ENCODE measurements at places on chromosomes 1 and 21. TPM values are rescaled to one million over a fixed set of nuclear protein-coding genes. Genes with fewer than 3 reads are reported as not detected.

DNA sequence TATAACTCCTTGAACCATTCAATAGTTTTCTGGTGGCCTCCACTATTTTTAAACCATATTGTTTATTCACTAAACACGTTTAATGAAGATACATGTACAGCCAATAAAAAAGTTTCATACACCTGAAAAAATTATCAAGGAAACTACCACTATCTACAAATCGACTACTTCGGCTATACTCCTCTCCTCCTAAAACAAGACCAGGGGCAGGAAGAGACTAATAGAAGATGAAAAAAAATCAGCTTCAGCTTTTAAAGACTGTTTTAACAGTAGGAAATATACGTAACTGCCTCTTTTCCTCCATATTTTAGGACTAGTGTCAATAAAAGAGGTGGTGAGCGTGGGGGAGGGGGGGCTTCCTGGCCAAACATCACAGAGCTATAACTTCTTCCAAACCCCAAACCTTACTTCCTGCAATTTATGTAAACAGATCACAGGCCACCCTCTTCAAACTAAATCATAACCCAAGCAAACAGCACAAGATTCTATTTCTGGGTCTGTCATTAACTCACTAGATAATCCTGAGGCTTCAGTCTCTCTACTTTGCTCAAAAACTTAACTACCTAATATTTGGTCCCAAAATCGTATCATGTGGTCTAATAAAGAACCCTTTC is 15.1 kb downstream of the FOXJ3 start:
- no peak for DNase-seq

GRCh38 chr1:198903621-198904020 is 264.8 kb downstream of the PTPRC start:
- DNase-seq = no peak

DNA sequence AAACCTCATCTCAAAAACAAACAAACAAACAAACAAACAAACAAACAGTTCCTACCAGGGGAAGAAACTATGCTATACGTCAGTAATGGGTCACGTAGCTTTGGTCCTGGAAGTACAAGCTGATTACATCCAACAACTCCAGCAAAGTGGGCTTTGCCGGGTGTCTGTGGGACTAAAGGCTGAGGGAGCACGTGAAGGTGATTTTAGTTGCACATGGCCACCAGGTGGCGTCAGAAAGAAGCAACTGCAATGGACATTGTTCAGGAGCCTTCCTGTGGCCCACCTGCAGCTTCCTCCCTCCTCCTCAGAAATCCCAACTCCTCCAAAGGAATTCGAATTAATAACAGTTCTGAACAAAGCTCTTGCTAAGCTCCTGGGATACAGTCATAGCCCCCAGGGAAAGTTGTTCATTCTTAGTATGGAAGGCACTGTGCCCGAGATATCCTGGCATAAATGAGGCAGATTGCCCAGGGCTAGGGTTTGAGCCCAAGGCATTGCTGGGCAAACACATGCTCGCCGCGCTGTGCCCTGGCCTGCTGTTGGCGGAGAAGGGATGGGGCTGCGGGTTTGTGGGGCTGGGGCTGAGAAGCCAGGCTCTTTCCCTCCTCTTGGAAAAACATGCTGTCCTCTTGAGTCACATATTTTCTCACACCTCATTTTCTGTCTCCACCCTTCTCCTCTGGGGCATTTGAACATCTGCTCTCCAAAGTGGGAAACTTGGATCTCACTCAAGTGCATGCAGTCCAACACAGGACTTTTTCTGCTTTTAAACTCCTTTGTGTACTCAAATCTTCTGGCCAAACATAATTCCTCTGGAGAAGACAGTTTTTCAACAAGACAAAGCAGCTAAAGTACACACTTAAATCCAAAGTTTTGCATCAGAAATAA is 28.6 kb downstream of the AKNAD1 start:
- DNase-seq = peak; percentile 74

DNA sequence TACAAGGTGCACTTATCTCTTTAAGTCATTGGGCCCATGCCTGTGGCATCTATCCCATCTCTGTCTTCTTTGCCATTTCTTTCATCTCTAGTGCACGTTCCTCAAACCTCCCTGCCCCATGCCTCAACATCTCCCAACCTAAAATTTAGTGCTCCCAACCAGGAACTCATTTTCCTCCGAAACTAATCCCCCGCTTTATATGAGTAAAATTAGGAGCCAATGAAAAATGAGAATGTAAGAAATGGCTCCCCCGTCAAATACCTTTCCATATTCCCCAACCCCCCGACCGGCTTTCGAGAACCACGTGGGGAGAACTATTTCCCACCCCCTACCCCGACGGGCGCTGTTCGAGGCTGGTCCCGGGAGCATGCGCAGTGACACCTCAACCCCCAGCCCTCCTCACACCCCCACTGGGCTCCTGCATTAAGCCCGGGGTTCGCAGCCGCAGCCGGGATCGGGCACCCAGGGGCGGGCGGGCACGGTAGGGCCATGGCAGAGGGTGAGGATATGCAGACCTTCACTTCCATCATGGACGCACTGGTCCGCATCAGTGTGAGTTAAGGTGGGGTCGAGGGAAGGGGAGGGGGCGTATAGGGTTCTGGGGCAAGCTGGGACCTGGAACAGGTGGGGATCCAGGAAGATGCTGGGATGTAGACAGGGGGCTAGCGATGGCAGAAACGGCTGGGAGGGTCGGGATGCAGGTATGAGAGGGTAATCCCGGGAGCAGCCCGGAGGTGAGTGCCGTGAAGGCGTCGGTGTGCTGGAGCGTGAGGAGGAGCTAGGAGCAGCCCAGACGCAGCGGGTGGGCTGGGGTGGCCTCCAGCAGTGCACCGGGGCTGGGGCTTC is at the start of gene TRIM46:
Gene TRIM46 (plus strand): TSS at position 372 of the 846 bp plus-strand sequence. CDS start 118 bp downstream, at position 490.
- DNase-seq = no peak

DNA sequence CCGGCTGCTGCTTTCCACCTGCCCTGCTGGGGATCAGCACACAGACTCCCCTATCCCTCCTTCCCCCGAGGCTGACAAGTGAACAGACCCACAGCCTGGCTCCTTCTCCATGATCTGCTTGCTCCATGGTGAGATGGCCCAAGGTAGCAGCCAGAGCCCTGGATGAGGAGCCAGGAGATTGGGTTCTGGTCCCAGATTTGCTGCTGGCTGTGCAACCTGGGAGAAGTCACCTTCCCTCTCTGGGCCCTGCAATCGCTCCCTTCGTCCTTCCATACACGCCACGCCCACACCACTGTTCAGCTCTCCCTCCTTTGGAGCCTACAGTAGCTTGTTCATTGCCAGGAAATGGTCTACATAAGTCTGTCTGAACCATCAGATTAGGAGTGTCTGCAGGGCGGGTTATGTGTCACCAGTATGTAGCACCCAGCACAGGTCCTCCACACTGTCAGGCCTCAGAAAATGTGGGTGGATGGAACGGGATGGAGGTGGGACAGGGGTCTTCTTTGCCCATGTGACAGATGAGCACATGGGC is 9.2 kb upstream of the EPHA8 start:
- no peak for DNase-seq

GRCh38 chr1:110675060-110675791 is 486 bp upstream of the KCNA3 start:
- DNase-seq = no peak

The GJB3 gene
- total RNA-seq = not detected

- DNase-seq = no peak
These were observed 186.4 kb downstream of the ZBTB18 start for GRCh38 chr1:244237445-244237844.

DNA sequence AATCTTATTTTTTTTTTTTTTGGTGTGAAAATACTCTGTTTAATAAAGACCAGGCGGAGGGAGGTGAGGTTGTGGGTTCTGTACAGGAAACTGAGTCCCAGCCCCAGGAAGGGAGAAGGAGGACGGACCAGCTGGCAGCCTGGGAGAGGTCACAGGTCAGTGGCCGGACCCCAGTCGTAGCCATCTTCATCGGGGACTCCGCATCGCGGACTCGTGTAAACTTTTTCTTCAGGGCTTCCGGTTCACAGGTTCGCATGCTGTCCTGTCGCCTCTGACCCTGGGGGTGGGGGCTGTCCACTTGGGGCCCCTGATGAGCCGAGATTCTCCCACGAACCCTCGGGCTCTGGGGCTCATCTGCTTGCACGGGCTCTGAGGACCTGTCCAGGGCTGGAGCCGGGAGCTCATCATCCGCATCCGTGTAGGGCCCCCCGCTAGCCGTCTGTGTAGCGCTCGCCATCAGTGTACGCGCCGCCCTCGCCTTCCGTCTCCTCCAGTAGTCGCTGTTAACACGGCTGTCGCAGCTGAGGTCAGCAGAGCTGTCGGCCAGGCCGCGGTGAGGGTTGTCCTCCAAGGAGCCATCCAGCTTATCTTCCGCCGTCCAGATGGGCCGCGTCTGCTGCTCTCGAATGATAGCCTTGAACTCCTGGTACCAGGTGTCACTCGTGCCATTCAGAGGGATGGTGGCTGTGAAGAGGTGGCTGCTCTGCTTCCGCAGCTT is 975.7 kb upstream of the PRMT6 start:
- no peak for DNase-seq

The NID1 gene
- total RNA-seq = 67.0 TPM
